Progenitor cell of endocrine pancreas (in vitro differentiated cells): ENCODE measurements at places on chromosomes 12 and 14.
A peak's percentile ranks its signal among the peaks of the same experiment; 100 is the strongest.

DNA sequence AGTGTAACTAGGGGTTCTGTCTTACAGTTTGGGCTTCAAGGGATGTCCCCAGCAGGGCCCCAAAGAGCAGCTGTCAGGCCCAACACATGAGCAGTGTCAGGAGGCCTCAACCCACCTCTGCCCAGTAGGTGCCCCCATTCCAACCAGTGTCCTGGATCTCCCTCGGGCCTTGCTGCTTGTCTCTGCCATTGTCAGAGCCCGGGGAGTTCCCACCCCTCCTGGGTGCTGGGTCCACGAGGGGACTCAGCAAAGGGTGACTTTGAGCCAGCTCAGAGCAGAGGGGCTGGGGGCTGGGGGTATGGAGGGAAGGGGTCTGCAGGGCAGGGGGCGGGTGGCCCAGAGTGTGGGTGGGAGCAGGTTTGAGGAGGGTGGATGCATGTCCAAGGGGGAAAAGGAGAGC is 18.0 kb upstream of the BEGAIN start:
- no peak overlapping the region for H3K4me3 ChIP-seq
- no peaks in the 10 kb centered on the region for H3K36me3 ChIP-seq
- DNase-seq = no peak
- peaks cover 25% of the 10 kb centered on the region for H3K27me3 ChIP-seq

GRCh38 chr14:106268013-106268727 is 741.8 kb downstream of the TMEM121 start:
- no peak for DNase-seq
- H3K27ac ChIP-seq = no peak overlapping the region
- H3K4me1 ChIP-seq = no peaks in the 10 kb centered on the region
- no peaks in the 10 kb centered on the region for H3K27me3 ChIP-seq
- H3K36me3 ChIP-seq = peaks cover 2% of the 10 kb centered on the region
- no peak overlapping the region for H3K4me3 ChIP-seq

- H3K4me3 ChIP-seq = no peak overlapping the region
- no peaks in the 10 kb centered on the region for H3K4me1 ChIP-seq
- H3K27me3 ChIP-seq = peaks cover 4% of the 10 kb centered on the region
- no peak overlapping the region for H3K27ac ChIP-seq
Observed at GRCh38 chr14:55869397-55870049, 248.7 kb upstream of the PELI2 start.

DNA sequence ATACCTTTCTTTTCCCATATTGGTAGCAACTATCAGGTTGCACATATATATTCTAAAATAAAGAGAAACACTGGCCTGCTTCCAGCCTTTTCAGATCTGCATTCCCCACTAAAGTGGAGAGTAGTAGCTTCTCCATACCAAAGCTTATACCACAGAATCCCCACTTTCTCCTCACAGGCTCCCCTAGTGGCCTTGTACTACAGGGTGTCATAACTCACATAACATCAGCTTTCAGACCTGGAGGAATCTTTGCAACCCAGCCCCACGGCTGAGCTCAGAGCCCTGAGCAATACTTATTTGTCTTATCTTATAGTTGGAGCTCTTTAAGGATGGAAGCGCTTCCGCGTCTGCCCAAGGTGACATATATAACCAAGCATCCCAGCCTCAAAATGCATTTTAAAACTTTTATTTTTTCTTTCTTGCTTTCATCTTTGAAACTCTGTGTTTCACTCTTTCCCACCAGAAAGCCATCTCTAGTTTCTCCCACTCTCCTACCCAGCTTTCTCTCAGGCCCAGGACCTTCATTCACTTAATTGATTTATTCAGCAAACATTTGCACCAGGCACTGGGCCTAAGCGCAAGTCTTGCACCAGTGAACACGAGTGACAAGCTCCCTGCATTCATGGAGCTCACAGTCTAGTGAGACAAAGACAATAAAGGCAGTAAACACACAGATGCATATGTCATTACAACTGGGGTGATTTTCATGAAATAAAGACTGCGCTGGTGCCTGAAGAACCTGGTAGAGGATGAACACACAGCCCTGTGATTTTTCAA is 254.7 kb downstream of the IPO8 start:
- no peak for DNase-seq
- H3K36me3 ChIP-seq = no peaks in the 10 kb centered on the region
- no peak overlapping the region for H3K4me3 ChIP-seq

GRCh38 chr12:13799574-13799973 is 181.8 kb downstream of the GRIN2B start:
- no peaks in the 10 kb centered on the region for H3K4me1 ChIP-seq
- no peaks in the 10 kb centered on the region for H3K36me3 ChIP-seq
- no peak for DNase-seq
- no peak overlapping the region for H3K4me3 ChIP-seq

GRCh38 chr12:82149045-82149444 is 209.1 kb downstream of the CCDC59 start:
- no peaks in the 10 kb centered on the region for H3K4me1 ChIP-seq
- no peak for DNase-seq
- no peaks in the 10 kb centered on the region for H3K36me3 ChIP-seq

GRCh38 chr14:42028607-42029006 is 421.9 kb downstream of the LRFN5 start:
- no peaks in the 10 kb centered on the region for H3K36me3 ChIP-seq
- H3K27me3 ChIP-seq = no peaks in the 10 kb centered on the region
- no peaks in the 10 kb centered on the region for H3K4me1 ChIP-seq
- H3K27ac ChIP-seq = no peak overlapping the region
- no peak for DNase-seq

DNA sequence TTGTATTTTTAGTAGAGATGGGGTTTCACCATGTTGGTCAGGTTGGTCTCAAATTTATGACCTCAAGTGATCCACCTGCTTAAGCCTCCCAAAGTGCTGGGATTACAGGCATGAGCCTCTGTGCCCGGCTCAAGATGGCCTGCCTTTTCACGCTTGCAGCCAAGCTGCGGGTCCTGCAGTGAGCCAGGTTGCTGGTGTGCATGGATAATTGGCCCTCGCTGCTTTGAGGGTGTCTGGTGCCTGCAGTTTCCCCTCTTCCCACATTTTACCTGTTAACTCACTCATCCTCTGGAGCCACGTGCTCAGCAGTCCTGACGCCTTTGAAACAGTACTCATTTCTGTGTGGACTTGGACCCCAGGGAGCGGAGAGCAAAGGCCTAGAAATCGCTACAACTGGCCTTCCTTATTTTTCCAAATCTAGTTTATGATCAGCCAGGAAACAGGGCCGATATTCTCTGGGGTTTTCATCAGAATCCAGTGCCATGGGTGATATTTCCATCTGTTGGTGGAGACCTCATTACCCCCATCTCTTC is 42.2 kb downstream of the TPCN1 start:
- no peak overlapping the region for H3K4me3 ChIP-seq
- H3K4me1 ChIP-seq = peaks cover 16% of the 10 kb centered on the region
- peaks cover 2% of the 10 kb centered on the region for H3K36me3 ChIP-seq
- peak overlapping the region; percentile 74 for H3K27ac ChIP-seq

- no peak overlapping the region for H3K4me3 ChIP-seq
- no peak for DNase-seq
- H3K27me3 ChIP-seq = no peaks in the 10 kb centered on the region
- no peaks in the 10 kb centered on the region for H3K4me1 ChIP-seq
- peaks cover 21% of the 10 kb centered on the region for H3K36me3 ChIP-seq
Observed at GRCh38 chr14:52879958-52880357, 70.9 kb downstream of the FERMT2 start.

DNA sequence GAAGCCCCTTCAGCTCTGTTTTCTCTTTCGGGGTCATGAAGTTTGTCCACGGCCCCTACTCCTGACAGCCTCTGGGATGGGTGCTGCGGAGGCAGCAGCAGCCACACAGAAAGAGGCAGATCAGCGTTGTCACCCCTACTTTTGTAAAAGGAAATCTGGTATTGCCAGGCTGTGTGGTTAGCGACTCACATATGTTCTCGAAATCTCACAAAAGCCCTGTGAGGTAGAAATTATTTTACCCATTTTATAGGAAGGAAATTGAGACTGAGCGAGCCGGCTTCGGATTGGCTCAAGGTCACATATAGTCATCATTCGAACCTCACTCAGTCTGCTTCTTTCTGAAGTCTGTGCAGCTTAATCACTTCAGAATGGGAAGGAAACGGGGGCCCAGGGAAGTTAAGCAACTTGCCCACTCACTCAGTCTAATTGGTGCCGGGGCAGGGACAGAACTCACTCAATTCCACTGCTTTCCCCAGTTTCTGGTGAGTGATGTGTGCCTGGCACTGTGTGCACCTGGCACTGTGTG is 1.1 kb upstream of the CKAP4 start:
- no peak for DNase-seq
- peaks cover 10% of the 10 kb centered on the region for H3K4me1 ChIP-seq
- peak overlapping the region; percentile 90 for H3K27ac ChIP-seq
- H3K36me3 ChIP-seq = peaks cover 5% of the 10 kb centered on the region
- peak overlapping the region; percentile 83 for H3K4me3 ChIP-seq
- peaks cover 5% of the 10 kb centered on the region for H3K27me3 ChIP-seq

- no peak for DNase-seq
- peaks cover 20% of the 10 kb centered on the region for H3K4me1 ChIP-seq
- H3K27me3 ChIP-seq = no peaks in the 10 kb centered on the region
- H3K4me3 ChIP-seq = no peak overlapping the region
- no peak overlapping the region for H3K27ac ChIP-seq
Observed at GRCh38 chr14:63472986-63473788, 70.0 kb downstream of the PPP2R5E start.

DNA sequence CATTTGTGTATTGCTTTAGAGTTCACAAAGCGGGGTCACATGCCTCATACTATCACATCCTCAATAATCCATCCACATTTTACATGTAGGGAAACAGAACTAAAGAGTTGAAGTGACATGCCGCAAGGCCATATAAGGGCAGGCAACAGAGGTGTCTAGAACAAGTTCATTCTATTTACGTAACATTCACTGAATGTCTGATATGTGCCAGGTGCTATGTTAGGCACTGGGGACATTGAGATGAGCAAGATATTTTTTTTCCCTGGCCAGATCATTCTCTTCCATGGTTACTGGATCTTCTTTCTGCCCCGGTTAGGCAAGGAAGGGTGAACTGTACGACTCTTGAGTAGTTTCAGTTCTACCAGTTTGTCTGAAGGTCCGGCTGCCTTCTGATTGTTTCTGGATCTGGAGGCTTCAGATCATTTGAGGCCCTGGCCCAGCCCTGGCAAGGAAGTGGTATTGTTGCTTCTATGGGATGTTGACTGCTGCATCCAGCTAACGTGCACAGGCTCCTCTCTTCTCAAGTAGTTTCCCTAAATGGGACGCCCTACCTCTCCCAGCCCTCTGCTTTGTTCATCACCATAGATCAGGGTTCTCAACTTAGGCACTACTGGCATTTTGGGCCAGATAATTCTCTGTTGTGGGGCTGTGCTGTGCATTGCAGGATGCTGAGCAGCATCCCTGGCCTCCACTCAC is 12.1 kb downstream of the GPATCH2L start:
- peaks cover 22% of the 10 kb centered on the region for H3K36me3 ChIP-seq
- no peaks in the 10 kb centered on the region for H3K4me1 ChIP-seq
- no peaks in the 10 kb centered on the region for H3K27me3 ChIP-seq
- peak overlapping the region; percentile 15 for H3K27ac ChIP-seq
- no peak overlapping the region for H3K4me3 ChIP-seq

DNA sequence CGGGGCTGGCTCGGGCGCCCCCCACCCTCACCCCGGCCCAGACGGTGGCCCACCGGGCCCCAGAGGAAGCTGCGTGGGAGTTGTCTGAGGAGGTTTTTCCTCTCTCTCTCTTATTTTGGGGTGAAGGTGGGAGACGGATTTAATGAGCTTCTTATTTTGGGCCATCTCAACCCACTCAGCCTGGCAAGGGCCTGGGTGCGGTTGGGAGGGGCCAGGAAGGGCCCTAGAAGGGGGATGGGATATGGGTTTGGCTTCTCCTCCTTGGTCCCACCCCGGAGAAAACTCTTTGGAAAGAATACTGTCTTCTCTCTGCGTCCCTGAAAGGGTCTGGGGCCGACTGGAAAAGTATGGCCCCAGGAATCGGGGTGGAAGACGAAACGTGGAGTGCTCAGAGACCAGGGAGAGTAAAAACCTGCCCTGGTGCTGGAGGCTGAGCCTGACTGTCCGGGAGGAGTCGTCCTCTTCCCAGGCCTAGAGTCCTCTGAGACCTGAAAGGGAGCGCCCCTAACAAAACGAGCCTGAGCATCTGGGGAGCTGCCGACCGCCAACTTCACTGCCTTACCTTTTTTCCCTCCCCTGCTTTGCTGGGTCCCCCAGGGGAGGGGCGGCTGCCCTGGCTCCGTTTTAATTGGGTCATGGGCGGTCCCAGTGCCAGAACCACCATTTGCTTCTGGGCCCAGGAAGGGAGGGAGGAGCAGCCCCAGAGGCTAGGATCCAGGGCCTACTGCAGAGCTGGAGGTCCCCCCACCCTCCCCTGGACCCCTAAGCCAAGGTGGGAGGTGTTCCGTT is 1.6 kb downstream of the MMP14 start:
- peaks cover 22% of the 10 kb centered on the region for H3K4me1 ChIP-seq
- DNase-seq = no peak
- peaks cover 6% of the 10 kb centered on the region for H3K36me3 ChIP-seq

GRCh38 chr14:33646692-33647260 is 304.1 kb downstream of the EGLN3 start:
- no peak overlapping the region for H3K27ac ChIP-seq
- no peak overlapping the region for H3K4me3 ChIP-seq
- H3K4me1 ChIP-seq = peaks cover 10% of the 10 kb centered on the region
- no peaks in the 10 kb centered on the region for H3K36me3 ChIP-seq
- peaks cover 17% of the 10 kb centered on the region for H3K27me3 ChIP-seq
- DNase-seq = no peak

DNA sequence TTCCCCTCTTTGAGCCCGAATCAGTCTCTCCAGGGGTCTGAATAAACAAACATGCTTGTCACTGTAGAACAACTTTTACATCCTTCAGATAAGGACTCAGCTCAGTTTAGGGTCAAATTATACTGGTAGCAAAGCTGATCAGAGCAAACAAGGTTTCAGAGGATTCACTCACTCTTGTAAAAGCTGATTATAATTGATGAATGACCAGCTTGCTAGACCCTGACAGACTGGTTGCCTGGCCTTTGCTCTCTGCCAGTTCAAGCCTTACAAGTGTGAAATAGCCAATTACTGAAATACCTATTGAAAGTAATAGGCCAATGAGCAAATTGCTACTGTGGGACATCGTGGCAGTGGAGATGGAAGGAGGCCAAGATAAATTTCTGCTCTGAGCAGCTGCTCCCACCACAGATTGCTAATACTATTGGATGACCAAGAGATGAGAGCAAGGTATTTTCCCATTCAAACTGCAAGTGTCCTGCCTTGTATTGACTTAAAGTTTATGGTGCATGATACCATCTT is 177.6 kb downstream of the PDZRN4 start:
- no peak for DNase-seq
- no peak overlapping the region for H3K27ac ChIP-seq
- H3K27me3 ChIP-seq = no peaks in the 10 kb centered on the region
- H3K36me3 ChIP-seq = no peaks in the 10 kb centered on the region
- no peak overlapping the region for H3K4me3 ChIP-seq
- H3K4me1 ChIP-seq = peaks cover 9% of the 10 kb centered on the region
